Cerebellar cortex (tissue), 1 donor: ENCODE measurements at places on chromosomes 5 and 9.

DNA sequence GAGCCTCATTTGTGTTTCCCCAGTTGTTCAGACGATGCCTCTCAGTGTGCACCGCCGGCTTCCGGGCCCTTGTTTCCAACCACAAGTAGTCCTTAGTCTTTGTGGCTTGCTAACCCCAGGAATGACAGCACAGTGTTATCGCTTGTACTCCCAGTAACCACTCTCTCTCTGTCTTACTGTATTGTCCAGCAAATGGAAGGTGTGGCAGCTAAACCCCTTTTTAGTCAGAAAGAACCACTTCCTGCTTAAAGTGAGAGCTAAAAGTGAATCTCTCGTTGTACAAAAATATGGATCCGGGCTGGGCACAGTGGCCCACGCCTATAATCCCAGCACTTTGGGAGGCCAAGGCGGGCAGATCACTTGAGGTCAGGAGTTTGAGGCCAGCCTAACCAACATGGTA lies 61.3 kb downstream of the ENC1 start:
- no peak for DNase-seq

DNA sequence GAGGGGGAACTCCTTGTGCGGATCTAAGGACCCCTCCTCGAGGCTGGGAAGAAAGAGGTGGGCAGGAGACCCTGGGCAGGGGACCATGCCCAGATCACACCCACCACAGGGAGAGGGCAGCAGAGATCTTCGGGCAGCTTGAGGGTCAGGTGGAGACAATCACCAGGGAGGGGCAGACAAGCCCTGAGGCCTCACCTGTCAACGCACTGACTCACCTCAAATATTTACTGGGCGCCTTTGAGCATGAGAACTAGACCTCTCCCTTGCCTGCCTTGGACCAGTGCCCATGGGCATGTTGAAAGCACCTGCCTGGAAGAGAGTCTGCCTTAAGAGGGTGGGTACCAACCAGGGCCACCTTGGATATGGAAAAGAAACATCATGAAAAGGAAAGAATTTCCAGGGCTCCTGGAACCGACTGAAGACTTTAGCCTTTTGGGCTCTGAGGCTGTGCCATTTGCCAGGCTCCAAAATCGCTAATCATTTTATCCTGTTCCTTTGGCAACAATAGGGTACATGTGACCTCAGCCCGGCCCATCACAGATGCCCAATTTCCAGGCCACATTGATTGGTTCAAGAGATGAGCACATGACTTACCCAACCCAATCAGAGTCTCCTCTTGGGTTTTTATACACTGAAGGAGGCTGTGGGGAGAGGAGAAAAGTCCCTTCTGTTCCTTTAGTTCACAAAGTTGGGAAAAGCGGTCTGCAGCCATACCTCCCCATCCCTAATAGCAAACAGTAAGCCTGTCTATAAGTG lies 10.4 kb upstream of the SPINK4 start:
- no peak for DNase-seq

DNA sequence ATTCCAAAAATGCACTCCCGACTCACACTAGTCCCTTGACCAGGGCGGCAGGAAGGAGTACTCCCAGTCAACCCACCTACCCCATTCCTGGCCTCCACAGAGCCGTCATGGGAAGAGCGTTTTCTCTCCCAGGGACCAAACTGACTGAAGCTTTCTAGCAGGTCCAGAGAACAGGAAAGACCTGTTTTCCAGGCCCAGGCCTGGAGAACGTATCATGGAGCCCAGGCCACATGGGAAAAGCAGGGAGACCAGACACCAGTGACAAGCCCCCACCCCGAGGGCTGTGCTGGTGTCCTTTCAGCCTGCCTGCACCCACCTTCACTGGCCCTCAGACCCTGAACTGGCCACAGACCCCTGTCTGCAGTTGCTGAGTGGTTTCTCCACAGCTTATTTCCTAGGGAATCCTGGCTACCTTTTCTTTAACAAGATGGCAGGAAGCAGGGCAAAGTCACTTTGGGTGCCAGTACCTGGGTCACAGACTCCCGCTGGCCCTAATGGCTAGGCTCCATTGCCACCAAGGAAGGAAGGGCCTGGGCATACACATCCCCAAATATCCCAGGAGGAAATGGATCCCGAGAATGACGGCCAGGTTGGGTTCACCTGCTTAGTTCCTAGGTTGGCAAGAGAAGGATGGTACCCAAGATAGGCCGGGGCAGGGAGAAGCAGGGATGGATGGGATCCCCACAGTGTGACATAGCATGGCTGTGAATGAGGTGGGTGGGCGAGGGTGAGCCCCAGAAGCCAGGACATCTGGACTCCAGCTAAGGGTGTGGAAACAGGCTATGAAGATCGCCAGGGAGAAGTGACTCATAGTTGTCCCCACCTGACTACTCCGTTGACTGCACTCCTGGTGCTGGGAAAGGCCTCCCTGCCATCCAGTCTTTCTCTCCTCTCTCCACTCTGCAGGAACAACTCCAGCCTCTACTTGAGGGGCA lies 12.2 kb downstream of the CCNI2 start:
- DNase-seq: no peak

DNA sequence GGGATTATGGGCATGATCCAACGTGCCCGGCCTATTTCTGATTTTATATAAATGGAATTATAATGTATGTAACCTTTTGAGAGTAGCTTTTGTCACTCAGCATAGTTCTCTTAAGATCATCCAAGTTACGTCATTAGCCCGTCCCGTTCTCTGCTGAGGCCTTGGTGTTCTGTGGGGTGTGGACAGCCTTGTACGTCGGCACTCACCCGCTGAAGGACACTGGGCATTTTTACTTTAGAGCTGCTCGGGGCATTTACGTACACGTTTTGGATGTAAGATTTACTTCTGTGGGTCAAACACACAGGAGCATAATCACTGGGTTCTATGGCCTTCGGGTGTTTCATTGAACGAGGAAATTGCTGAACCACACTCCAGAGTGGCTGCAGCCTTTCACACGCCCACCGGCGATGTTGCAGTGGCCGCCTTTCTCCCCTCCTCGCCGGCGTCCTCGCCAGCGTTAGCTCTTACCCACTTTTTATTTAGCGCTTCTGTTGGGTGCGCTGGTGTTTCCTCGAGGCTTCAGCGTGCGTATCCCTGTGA lies 101.8 kb downstream of the EHMT1 start:
- DNase-seq: no peak

GRCh38 chr5:132901036-132901435 lies 27.6 kb downstream of the LEAP2 start:
- no peak for DNase-seq

DNA sequence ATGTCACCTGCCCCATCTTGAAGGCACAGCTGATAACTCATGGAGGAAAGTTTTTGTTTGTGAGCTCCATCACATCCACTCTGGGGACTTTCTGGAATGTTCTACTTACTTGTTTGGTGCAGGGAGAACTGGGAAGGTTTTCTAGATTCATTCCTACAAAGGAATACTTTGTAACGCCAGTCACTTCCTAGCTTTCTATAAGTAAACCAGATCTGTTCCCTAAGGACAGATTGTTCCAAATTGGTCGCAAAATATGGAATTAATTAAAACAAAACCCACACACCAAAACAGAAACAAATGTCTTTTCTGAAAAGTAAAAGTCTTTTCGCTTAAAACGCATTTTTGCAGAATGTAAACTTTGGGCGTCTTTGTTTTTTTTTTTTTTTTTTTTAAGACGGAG lies 167.6 kb downstream of the PDZD2 start:
- DNase-seq: no peak

- peak; percentile 20 for DNase-seq
These were observed 147.6 kb downstream of the CDH10 start for GRCh38 chr5:24497145-24497544.

GRCh38 chr9:136671646-136672430 lies 9.1 kb downstream of the EGFL7 start:
- no peak for DNase-seq

DNA sequence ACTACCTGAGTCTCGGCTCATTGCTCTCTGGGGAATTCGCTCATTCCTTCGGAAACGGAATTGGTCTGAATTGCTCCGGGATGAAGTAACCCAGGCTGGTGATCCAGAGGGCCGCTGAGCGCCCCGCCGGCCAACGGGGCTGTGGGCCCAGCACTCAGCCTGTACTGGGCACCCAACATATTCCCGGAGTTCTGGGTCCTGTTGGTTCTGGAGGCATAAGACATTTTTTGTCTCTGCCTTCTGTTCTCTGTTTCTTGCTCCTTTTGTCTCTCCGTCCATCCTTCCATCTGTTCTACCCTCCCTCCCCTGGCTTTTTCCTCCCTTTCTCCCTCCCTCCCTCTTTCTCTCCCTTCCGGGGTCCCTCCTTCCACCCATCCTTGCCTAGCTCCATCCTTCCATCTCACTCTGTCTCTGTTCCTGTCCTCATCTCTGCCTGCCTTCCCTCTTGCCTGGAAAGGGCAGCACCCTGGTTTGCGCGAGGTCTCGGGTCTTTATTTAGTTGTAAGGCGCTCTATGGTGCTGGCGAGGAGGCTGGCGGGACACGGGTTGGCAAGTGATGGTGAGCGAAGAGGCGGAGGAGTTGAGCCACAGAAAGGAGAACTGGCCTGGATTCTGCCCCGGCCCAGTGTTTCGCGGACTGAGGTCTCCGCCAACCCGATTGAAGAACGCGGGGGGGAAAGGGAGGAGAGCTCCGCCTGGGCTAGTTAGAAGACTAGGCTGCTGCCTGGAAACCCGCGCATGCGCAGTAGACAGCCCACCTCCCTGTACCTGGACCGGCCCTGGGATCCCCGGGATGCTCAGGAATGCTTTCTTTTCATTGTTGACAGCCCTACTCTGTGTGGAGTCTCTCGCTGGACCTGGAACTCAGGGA lies 1468.0 kb downstream of the FOXD4L5 start:
- DNase-seq: peak; percentile 96

GRCh38 chr9:89122949-89123348 lies 55.7 kb downstream of the SHC3 start:
- no peak for DNase-seq

- no peak for DNase-seq
These were observed 50.2 kb downstream of the CSNK1A1 start for GRCh38 chr5:149500922-149501582.

- no peak for DNase-seq
These were observed 28.1 kb downstream of the SOX30 start for GRCh38 chr5:157624144-157624543.

DNA sequence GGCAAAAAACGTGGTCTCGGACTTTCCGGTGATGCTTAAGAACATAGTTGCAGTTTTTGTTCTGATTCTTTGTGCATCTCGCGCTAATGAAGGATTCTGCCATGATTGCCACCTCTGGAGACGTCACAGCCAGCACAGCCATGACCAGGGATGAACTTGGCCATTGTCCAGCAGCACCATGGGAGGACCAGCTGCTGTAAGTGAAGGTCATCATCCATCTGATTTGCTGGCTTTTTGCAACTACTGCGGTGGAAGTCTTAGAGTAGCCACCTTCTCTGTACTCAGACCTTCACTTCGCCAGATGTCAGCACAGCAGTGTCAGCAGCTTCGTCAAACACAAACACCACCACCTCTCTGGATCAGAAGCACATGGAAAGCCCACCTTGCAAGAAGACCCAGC lies 45.7 kb downstream of the NSUN2 start:
- DNase-seq: no peak

- no peak for DNase-seq
These were observed 76.5 kb upstream of the IRX4 start for GRCh38 chr5:1959231-1959630.

DNA sequence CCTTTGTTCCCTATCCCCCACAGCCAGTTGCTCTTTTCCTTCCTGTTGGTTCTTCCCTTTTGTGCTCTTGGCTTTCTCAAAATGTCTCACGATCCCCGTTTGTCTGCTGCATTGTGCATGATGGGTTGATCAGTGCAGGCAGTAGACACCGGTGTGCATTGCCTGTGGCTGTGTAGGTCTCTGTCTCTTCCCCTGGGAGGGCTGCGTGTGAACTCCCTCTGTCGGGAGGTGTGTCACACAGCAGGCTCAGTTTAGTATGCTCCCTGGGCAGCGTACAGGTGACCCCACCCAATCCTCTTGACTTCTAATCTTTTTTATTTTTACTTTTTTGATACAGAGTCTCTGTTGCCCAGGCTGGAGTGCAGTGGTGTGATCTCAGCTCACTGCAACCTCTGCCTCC lies 265.3 kb downstream of the FSTL4 start:
- no peak for DNase-seq
